ENCODE measurements at places on chromosomes 4 and X.

- no peak for DNase-seq
These were observed 34.2 kb upstream of the ESX1 start for GRCh38 chrX:104288961-104289360.

DNA sequence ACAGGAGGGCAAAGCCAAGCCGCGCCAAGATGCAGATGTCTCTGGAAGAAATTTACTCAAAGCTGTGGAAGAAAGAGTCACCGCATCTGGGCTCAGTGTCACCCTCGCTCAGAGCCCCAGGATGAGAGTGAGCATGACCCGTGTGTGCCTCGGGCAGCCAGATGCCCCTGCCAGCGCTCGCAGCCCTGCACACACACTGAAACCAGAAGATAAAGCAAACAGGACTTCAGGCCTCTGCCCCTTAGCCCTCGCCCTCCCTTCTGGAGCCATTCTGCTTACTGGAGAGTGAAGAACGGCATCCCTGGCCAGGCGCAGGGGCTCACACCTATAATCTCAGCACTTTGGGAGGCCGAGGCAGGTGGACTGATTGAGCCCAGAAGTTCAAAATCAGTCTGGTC lies 103.0 kb downstream of the IRF2 start:
- no peak for DNase-seq

DNA sequence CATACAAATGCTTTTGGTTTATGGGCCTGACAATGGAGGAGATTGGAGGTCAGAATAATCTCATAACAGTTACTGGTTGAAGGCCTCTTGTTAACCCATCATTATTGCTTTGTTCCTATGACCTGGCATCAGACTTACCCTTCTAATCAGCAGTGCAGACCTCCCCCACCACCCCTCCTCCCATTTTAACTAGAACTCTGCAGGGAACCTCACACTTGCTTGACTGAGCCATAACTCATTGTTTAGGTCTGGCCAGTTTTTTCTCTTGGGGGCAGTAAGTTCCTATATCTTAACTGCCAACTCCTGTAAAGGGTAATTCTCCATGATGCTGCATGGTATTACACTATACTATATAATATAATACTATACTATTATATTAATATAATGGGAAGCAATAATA lies 609.3 kb downstream of the IL1RAPL1 start:
- no peak for DNase-seq

GRCh38 chr4:2799224-2799911 lies 6.5 kb downstream of the SH3BP2 start:
- no peak for DNase-seq

GRCh38 chr4:121221608-121222007 lies 57.5 kb upstream of the TNIP3 start:
- no peak for DNase-seq

DNA sequence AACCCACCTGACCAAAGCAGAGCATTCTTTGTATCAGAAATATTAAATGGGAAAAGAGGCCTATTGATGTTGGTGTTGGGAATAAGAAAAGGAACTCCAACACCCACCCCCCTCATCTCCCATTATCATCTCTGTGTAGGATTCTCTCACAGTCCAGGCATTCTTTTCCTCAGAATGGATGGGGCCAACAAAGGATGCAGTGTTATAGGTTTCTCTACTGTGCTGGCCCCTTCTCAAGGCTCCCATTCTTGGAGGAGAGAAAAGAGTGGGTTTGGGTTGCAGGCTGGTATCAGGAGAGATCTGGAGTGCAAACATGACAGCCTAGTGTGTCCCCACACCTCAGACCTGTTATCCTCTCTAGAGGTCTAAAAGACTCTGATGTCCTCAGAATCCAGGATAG lies 59.6 kb downstream of the UGT8 start:
- no peak for DNase-seq

GRCh38 chrX:23822841-23823240 lies 39.9 kb downstream of the SAT1 start:
- DNase-seq = no peak

DNA sequence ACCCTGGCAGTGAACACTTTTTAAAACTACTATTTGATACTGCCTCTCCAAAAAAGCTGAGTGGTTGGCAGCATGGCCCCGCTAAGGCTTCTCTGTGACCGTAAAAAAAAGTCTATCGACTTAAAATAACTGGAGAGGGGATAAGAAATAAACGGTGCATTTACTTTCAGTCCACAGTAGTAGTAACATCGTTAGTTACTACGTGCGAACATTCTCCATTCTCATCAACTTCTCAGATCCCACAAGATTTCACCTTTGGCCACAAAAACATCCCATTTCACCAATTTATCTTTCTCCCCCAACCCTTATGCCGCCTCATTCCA lies 524 bp upstream of the EXOSC9 start:
- no peak for DNase-seq

GRCh38 chrX:39409246-39409917 lies 608.1 kb downstream of the MID1IP1 start:
- no peak for DNase-seq

GRCh38 chr4:2079926-2080325 lies 20.8 kb downstream of the NAT8L start:
- DNase-seq = no peak

GRCh38 chr4:108535757-108536156 lies 84.6 kb upstream of the RPL34 start:
- no peak for DNase-seq

GRCh38 chrX:39773923-39774773 lies 323.6 kb downstream of the BCOR start:
- no peak for DNase-seq

- DNase-seq = no peak
These were observed 76.1 kb downstream of the AMMECR1 start for GRCh38 chrX:110241816-110242215.

GRCh38 chr4:176780995-176781738 lies 11.6 kb downstream of the VEGFC start:
- DNase-seq = no peak

- DNase-seq = no peak
These were observed 454.2 kb downstream of the GRIA2 start for GRCh38 chr4:157674699-157675098.

DNA sequence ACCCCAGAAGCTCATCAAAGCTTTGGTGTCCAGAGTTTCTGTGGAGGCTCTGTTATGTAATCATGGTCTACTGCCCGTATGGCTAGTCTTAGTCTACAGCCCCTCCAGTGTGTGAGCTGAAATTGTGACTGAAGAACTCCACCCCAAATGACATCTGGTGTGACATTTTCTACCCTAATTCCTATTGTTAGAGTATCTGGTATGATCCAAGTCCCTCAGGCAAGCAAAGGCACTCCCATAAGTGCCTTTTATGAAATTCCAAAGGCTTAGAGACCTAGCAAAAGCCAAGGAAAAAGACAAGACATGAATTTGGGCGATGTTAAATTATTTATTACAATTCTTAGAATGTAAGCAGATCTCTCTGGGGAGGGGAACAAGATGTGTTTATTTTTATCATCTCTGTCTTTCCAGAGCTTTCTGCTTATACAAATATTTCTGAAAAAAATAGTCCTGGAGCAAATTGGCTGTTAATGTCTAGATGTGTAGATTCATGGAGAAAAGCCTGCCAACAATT lies 417.4 kb downstream of the CCSER1 start:
- no peak for DNase-seq

GRCh38 chr4:186758929-186759682 lies 35.5 kb upstream of the FAT1 start:
- DNase-seq = no peak

DNA sequence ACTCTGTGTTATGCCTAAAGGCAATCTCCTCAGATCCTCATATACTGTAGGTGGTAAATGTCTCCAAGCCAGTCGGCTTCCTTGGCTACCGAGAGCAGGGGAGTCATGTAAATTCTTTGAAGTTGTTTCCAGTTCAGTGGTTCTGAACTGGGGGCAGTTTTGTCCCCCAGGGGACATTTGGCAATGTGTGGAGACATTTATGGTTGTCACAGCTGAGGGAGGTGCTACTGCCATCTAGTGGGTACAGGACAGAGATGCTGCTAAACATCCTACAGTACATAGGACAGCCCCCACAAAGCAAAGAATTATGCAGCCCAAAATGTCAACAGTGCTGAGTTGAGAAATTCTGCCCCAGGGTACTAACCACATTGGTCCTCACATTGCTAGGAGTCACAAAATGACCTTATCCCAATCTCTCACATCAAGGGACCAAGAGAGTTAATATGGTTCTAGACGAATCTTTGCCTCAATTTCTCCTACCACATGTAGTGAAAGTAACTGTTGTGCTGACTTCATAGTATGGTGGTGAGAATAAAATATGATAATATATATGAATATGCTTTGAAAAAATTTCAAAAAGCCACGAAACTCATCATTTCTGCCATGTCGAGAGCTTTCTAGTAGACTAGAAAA lies 104.4 kb upstream of the ARHGAP24 start:
- DNase-seq = peak; percentile 26

DNA sequence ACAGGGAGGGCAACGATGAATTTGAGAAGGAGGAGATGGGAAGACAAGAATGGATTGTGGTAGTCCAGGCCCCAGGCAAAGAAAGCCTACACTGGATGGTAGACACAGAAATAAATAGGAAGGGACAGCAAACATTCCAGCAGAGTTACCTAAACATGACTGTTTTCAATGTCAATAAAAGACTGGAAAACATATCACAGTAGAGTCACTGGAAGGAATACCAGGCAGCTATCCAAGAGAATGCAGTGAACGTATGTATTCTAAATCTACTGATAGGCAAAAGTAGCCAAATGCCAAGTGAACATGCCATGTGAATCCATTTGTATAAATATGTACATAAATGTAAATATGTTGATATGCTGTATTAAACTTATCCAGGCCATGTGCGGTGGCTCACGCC lies 183.0 kb downstream of the PALLD start:
- DNase-seq = no peak

DNA sequence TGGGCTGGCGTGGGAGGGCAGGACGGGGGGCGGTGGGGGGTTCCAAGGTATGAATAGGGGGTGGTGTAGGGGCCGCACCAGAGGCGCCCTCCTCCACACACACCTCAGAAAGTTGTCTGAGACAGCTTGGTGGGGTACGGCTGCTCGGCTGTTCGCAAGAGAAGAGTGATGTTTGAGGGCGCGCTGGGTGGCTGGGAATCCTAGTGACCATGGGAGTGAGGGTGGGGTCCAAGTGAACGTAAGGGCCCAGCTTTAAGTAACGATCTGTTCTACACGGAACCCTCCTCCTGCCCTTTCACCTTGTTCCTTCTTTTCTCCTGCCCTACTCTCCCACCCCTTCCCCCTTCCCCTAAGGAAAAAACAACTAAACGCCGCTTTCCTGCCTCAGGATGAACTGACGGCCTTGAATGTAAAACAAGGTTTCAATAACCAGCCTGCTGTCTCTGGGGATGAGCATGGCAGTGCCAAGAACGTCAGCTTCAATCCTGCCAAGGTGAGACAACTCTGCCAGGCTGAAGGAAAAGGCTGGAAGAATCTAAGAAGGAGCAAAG lies 664 bp downstream of the MED12 start:
- DNase-seq = no peak

DNA sequence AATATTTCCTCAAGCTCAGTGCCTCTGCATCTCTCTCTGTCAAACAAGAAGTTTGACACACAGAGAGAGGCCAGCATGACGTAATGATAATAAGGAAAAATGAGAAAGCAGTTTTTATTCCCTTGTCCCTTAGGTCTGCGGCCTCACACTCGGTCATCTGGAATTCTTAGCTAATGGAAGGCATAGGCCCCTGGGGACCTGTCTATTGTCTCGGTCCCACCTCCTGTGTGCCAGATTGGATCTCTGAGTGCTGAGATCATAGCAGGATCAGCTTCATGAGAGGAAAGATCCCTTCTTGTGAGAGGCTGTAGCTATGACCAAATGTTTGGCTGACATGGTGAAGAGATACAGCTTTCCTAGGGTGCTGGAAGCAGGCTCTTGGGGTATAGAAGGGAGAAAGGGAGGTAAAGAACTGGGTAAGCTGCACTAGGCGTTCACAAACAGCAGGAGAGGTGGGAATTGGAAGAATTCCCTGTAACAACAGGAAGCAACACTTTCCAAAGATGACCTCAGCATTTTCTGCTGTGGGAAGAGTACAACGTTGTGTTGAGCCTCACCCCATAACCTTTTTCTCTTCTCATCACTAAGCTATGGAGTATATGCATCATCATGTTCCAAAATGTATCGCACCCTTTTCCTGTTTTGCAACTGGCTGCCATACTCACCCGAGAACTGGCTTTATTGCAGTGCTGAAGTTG lies 20.2 kb downstream of the TMEM31 start:
- DNase-seq = no peak

GRCh38 chr4:13733817-13734216 lies 106.3 kb upstream of the BOD1L1 start:
- DNase-seq = no peak

DNA sequence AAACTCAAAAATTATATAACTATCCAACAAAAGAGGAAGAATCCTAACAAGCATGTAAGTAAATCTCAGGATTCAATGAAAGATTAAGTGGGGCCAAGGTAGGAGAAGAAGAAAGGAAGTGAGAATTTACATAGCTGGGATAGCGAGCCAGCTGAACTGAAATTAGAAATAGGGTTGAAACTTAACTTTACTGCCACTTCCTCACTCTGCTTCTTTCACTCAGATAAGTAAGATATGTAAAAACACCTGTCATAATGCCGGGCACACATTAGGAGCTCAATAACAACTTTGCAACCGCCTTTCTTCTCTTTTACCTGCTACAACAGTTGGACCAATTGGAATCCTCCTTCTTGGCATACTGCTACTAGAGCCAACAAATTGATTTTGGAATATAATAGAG lies 129.4 kb downstream of the CNKSR2 start:
- DNase-seq = no peak

DNA sequence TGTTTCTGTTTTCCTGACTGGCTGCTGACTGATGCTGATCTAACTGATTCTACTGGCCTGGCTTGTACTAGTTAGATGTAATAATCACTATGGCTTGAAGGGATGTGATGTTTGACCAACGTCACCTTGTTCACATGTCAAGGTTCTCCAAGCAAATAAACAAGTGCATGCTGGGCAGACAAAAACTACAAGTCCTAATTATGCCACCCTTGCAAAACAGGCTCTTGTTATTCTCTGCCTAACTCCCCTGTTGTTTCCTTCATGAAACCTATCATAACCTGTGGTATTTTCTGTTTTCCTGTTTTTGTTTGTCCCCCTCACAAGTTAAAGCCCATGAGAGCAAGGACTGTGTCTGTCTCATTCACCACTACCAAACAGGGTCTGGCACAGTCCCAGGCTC lies 146.2 kb downstream of the DCHS2 start:
- DNase-seq = no peak

- no peak for DNase-seq
These were observed 286.4 kb downstream of the PRDM5 start for GRCh38 chr4:120636120-120636630.
